A549 treated with dexamethasone at 1 μM for 4 hours (cell line): ENCODE measurements at places on chromosomes 7 and 10. TPM values are rescaled to one million over a fixed set of nuclear protein-coding genes. Genes with fewer than 3 reads are reported as not detected.

Gene ZNF488
- 10.6 to 13.9 TPM (median 13.1 TPM) in 5 replicates for total RNA-seq

Gene DEPP1
- total RNA-seq = 2.4 to 3.4 TPM (median 3.2 TPM) in 5 replicates

Gene ZNF394
- total RNA-seq = 15.6 to 17.3 TPM (median 16.4 TPM) in 5 replicates

Gene PTF1A
- total RNA-seq = not detected in 5 replicates

Gene LRRC61
- 0.05 to 0.22 TPM (median 0.06 TPM) in 5 replicates for total RNA-seq
